ENCODE measurements at places on chromosomes 7 and 10.

- DNase-seq: no peak
- H3K36me3 ChIP-seq: no peaks in the 10 kb centered on the region
- no peak overlapping the region for H3K4me3 ChIP-seq
Observed at GRCh38 chr7:141039376-141039775, 24.6 kb upstream of the MRPS33 start.

- peaks cover 16% of the 10 kb centered on the region for H3K27me3 ChIP-seq
- no peaks in the 10 kb centered on the region for H3K36me3 ChIP-seq
- no peak overlapping the region for H3K27ac ChIP-seq
- DNase-seq: no peak
- no peaks in the 10 kb centered on the region for H3K4me1 ChIP-seq
- no peak overlapping the region for H3K4me3 ChIP-seq
Observed at GRCh38 chr10:48714088-48714487, 29.4 kb downstream of the WDFY4 start.

- peaks cover 19% of the 10 kb centered on the region for H3K4me1 ChIP-seq
- DNase-seq: no peak
- no peak overlapping the region for H3K27ac ChIP-seq
Observed at GRCh38 chr7:44408596-44408995, 81.9 kb downstream of the NUDCD3 start.

- no peaks in the 10 kb centered on the region for H3K36me3 ChIP-seq
- no peaks in the 10 kb centered on the region for H3K4me1 ChIP-seq
- no peak overlapping the region for H3K27ac ChIP-seq
- no peak overlapping the region for H3K4me3 ChIP-seq
- DNase-seq: no peak
Observed at GRCh38 chr7:41175435-41175834, 527.5 kb downstream of the INHBA start.

DNA sequence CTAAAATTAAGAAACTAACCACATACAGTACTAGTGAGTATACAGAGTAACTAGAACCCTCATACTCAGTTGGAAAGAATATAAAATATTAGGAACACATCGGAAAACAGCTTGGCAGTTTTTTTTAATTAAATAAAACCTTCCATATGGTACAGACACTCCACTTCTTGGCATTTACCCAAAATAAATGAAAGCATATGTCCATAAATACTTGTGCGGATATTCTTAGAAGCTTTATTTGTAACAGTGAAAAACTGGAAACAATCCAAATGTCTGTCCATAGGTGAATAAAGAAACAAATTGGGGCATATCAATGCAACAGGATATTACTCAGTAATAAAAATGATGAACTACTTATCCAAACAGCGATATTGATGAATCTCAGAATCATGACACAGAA, 410.0 kb downstream of the HTR7 start:
- peaks cover 17% of the 10 kb centered on the region for H3K4me1 ChIP-seq
- H3K27me3 ChIP-seq: no peaks in the 10 kb centered on the region
- H3K36me3 ChIP-seq: no peaks in the 10 kb centered on the region
- peak; percentile 10 for DNase-seq
- H3K4me3 ChIP-seq: no peak overlapping the region

- H3K36me3 ChIP-seq: no peaks in the 10 kb centered on the region
- no peak overlapping the region for H3K4me3 ChIP-seq
- H3K27me3 ChIP-seq: no peaks in the 10 kb centered on the region
- no peak for DNase-seq
- H3K4me1 ChIP-seq: peaks cover 52% of the 10 kb centered on the region
Observed at GRCh38 chr7:24905996-24906770, 73.8 kb downstream of the OSBPL3 start.

DNA sequence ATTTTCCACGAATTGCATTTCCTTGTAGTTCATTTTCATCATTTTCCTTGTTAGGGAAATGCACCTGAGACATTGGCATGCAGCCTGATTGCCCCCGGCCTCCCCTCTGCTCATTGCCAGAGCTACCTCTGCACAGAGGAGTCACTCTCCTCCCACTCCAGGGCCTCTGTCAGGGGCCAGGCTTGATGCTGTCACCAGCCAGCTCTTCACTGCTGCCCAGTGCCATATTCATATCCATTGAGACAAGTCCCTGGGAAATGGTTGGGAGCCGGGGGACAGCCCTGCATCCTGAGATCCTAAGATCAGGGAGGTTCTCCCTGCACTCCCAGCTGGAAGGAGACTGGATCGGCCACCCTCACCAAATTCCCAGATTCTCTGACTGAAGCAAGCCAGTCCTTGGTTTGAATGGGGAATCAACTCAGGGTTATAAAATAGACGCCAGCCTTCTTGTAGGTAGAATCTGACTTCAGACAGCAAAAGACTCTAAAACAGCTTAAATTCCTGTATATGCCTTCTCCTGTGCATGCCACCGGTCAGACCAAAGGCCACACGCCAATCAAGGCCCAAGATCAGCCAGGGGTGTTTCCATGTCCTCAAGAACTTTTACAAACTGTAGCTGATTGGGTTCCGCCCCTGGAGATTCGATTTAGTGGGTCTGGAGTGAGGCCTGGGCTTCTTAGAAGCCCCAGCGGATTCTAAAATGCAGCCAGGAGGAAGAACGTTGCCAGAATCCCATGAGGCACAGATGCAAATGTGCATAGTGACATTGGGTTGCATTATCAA, 86.5 kb downstream of the PARP12 start:
- no peak for DNase-seq
- H3K4me1 ChIP-seq: no peaks in the 10 kb centered on the region
- no peaks in the 10 kb centered on the region for H3K36me3 ChIP-seq
- peaks cover 6% of the 10 kb centered on the region for H3K27me3 ChIP-seq

DNA sequence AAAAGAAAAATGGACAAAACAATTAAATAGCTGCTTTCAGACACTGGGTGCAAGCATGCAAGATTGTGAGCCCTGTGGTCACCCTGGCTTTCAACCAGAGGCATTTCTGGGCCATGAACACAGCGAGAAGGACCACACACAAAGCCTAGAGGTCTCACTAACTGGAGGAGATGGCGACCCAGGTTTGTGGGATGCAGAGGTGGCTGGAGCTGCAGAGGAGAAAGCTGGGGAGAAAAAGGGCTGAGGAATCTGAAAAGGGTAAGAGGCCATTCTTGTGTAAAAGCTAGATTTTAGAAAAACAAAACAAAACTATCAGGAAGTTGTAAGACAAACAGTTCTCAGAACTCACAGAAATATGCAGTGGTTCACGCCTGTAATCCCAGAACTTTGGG, 30.1 kb upstream of the PTPRN2 start:
- no peak for DNase-seq
- H3K27ac ChIP-seq: no peak overlapping the region
- no peaks in the 10 kb centered on the region for H3K36me3 ChIP-seq

- no peak for DNase-seq
- peaks cover 11% of the 10 kb centered on the region for H3K4me1 ChIP-seq
- no peaks in the 10 kb centered on the region for H3K36me3 ChIP-seq
- H3K27me3 ChIP-seq: no peaks in the 10 kb centered on the region
Observed at GRCh38 chr10:13018171-13018570, 16.7 kb upstream of the CCDC3 start.

GRCh38 chr10:28459453-28460144, 73.3 kb upstream of the WAC start:
- no peaks in the 10 kb centered on the region for H3K36me3 ChIP-seq
- H3K4me3 ChIP-seq: no peak overlapping the region
- no peaks in the 10 kb centered on the region for H3K27me3 ChIP-seq
- no peak overlapping the region for H3K27ac ChIP-seq
- H3K4me1 ChIP-seq: no peaks in the 10 kb centered on the region
- DNase-seq: no peak

- no peak for DNase-seq
- no peaks in the 10 kb centered on the region for H3K27me3 ChIP-seq
- no peak within 1 kb of the TSS for H3K4me3 ChIP-seq
- H3K36me3 ChIP-seq: no peaks in the 10 kb centered on the region
- H3K4me1 ChIP-seq: no peaks in the 10 kb centered on the region
Observed at GRCh38 chr7:142939226-142939910, at the start of gene LLCFC1. Gene LLCFC1, plus strand, starts transcription at chr7:142939484. Its CDS starts 138 bp downstream, at chr7:142939622.

DNA sequence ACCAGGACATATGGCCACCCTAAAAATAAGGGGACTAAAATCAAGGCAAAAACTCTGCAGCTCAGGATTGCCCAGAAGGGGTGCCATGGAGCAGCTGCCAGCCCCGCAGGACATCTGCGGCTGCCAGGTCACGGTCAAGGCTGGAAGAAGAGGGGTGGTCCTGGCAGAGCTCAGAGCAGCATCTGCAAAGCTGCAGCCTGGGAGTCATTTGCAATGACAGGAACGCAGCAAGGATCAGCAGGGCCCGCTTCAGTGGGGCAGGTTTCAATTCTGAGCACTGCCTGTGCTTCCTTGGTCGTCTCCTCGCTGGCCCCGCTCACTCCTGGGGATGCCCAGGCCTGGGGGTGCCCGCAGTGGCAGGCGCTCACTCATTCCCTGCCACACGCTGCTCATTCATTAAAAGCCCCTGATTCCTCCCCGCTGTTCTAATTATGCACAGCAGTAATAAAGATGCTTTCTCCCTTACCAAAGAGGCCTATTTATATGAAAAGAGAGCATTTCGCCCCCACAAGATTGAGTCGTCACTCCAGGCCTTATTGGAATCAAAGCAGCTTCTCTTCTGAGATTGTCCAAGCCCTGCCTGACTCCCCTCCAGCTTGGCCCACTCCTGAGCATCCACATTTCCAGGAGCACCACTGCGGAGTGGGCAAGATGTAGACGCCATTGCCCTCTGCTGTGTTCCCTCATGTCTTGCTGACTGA, 4.6 kb downstream of the HSPA12A start:
- H3K4me3 ChIP-seq: no peak overlapping the region
- no peak for DNase-seq
- peaks cover 4% of the 10 kb centered on the region for H3K4me1 ChIP-seq
- no peaks in the 10 kb centered on the region for H3K36me3 ChIP-seq

GRCh38 chr7:68682910-68683309, 915.4 kb upstream of the AUTS2 start:
- H3K4me1 ChIP-seq: no peaks in the 10 kb centered on the region
- H3K27me3 ChIP-seq: no peaks in the 10 kb centered on the region
- no peak overlapping the region for H3K27ac ChIP-seq
- H3K36me3 ChIP-seq: no peaks in the 10 kb centered on the region

GRCh38 chr10:11242443-11243387, 225.0 kb downstream of the CELF2 start:
- no peaks in the 10 kb centered on the region for H3K36me3 ChIP-seq
- no peaks in the 10 kb centered on the region for H3K27me3 ChIP-seq
- peak; percentile 12 for DNase-seq

- no peaks in the 10 kb centered on the region for H3K4me1 ChIP-seq
- H3K27me3 ChIP-seq: no peaks in the 10 kb centered on the region
Observed at GRCh38 chr7:111080495-111081105, 10.3 kb upstream of the LRRN3 start.

DNA sequence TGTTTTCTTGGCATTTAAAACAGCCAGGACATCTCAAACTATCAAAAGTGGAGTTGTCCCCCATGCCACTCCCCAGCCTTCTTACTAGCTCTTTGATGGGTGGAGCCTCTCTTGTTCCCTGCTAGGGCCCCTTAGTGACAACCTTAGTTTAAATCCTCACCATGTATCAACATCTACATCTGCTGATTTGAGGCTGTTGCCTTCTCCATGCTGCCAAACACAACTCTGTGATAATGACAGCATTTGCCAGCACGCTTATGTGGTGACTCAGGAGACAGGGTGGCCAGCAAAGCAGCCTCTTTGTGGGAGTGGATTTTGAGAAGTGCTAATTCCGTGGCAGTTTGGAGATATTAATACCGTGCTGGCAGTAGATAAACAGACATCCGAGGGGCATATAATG, 145.4 kb downstream of the LRRC4 start:
- peak; percentile 57 for DNase-seq
- peak overlapping the region; percentile 34 for H3K27ac ChIP-seq
- H3K4me1 ChIP-seq: peaks cover 23% of the 10 kb centered on the region
- H3K27me3 ChIP-seq: no peaks in the 10 kb centered on the region

- DNase-seq: no peak
- no peak overlapping the region for H3K27ac ChIP-seq
- H3K4me3 ChIP-seq: no peak overlapping the region
- H3K36me3 ChIP-seq: no peaks in the 10 kb centered on the region
- H3K4me1 ChIP-seq: no peaks in the 10 kb centered on the region
Observed at GRCh38 chr7:18290223-18290622, 205.3 kb upstream of the HDAC9 start.

GRCh38 chr10:65358565-65358964, 1567.3 kb upstream of the LRRTM3 start:
- no peak overlapping the region for H3K27ac ChIP-seq
- no peak overlapping the region for H3K4me3 ChIP-seq
- H3K36me3 ChIP-seq: no peaks in the 10 kb centered on the region

DNA sequence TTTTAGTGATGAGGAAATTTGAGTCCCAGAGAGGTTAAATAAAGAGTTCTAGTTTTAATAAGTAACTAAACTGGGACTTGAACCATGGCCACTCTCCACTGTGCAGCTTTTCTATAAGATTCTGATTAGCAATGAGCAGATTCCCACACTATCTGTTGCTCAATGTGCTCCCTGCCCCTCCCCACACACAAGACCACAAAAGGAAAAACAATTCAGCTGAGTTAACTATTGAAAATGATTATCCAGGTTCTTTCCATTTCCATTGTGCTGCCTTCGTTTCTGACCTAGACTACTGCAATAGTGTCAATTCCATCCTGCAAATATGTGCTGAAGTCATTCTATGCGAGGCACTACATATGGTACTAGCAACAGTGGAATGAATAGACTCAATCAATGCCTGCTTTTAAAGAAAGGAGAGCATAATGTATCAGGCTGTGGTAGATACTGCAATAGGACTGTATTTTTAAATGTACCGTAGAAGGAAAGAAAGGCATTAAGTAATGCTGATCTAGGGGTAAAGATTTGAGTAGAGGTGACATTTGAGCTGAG, 97.0 kb downstream of the SEMA3C start:
- H3K4me1 ChIP-seq: no peaks in the 10 kb centered on the region
- H3K27ac ChIP-seq: no peak overlapping the region
- no peak for DNase-seq
- no peaks in the 10 kb centered on the region for H3K36me3 ChIP-seq

DNA sequence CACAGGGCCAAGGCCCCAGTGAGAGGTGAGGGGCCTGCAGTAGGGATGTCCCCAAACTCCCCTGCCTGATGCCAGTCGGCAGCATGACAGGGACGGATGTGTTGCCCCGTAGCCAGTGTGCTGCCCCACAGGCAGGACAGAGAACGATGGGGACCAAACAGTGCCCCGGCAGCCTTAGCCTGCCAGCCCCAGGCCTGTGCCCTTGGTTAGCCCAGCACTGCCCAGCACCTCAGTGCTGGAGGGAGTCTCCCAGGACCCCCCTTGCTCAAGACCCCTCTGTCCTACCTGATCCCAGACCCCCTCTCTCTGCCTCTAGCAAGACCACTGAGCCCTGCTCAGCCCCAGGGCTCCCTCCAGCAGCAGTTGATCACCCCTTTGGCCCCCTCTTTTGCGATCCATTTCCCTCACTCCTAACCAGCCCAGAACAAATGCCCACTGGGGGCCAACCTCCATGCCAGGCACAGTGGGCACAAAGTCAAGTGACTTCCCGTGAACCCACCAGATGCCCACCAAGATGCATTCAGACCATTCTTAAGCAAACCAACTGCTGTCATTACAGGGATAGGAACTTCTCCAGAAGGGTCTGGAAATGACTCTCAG, 34.0 kb downstream of the OAT start:
- H3K4me1 ChIP-seq: no peaks in the 10 kb centered on the region
- no peak overlapping the region for H3K27ac ChIP-seq
- no peak overlapping the region for H3K4me3 ChIP-seq
